ENCODE measurements at places on chromosomes 11 and 22. TPM values are rescaled to one million over a fixed set of nuclear protein-coding genes. Genes with fewer than 3 reads are reported as not detected.

DNA sequence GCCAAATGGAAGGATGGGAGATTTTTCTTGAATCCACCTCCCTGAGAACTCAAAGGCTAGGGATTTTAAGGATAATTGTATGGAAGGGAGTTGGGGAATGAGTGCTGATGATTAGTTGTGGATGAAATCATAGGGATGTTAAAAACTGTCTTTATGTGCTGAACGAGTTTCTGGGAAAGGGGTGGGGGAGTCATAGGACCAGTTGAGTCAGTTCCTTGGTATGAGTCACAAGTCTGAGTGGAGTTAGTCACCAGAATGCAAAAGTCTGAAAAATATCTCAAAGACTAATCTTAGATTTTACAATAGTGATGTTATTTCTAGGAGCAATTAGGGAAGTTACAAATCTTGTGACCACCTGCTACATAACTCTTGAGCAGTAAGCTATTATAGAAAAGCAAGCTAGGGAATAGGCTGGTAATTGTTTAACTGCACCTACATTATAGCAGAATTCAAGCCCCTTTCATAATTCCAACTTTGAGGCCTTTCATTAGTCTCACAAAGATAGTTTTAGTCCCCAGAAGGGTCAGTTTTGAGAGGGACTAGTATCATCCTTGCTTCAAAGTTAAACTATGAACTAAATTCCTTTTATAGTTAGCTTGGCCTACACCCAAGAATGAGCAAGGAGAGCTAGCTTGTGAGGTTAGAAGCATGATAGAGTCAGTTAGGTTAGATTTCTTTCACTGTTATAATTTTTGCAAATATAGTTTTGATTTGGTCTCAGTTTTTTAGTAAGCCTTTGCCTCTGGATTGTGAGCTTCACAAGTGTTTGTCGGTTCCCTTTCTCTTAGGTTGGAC, 668.0 kb downstream of the ETS1 start:
- no peak for DNase-seq

The MMP7 gene
- total RNA-seq: not detected

GRCh38 chr11:47035108-47035507, 98.5 kb downstream of the CSTPP1 start:
- no peak for DNase-seq

The BTG4 gene
- not detected for total RNA-seq

DNA sequence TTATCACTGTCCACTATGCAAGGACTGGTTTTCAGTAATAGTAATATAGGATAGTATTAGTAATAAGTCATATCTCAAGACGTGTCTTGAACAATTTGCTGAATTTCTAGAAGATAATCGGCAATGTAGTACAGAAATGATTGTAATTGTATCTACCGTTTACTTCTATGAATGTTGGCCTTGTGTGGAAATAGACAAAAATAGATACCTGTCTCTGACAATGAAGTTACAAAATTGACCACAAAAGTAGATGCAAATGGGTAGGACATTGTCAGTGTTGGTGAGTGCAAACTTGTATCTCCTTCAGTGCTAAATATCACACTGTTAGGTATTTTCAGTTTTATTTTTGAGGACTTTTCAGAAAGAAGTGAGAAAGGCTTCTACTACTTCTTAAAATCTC, 43.1 kb downstream of the SVIP start:
- no peak for DNase-seq

- no peak for DNase-seq
These were observed 33.6 kb downstream of the NEU3 start for GRCh38 chr11:75022296-75022695.

- DNase-seq: no peak
These were observed 92.3 kb upstream of the TEAD1 start for GRCh38 chr11:12581923-12582322.

DNA sequence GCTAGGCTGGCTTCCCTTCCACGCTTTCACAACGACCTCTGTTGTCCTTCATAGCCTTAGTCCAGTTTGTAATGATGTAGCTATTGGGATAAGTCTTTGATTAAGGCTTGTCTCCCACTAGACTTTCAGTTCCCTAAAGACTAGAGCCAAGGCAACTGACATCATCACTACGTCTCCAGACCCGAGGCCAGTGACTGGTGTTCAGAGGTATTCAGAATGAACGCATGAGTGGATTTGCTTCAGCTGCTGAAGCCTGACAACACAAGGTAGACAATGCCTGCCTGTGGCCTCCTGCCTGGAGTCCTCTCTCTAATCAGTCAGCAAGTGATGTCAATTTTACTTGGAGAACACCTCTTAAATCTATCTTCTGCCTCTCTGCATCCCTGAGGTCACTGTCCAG, 13.6 kb downstream of the EFCAB6 start:
- no peak for DNase-seq

GRCh38 chr22:43338766-43339345, 4.3 kb downstream of the SCUBE1 start:
- DNase-seq: no peak

GRCh38 chr22:30694640-30695350, at the start of gene OSBP2:
OSBP2 (plus strand) TSS chr22:30694874; CDS start chr22:30694910, 36 bp downstream.
- peak; percentile 62 for DNase-seq

The SMDT1 gene
- 62.0 TPM for total RNA-seq
